ENCODE measurements at places on chromosomes 7 and 10.

DNA sequence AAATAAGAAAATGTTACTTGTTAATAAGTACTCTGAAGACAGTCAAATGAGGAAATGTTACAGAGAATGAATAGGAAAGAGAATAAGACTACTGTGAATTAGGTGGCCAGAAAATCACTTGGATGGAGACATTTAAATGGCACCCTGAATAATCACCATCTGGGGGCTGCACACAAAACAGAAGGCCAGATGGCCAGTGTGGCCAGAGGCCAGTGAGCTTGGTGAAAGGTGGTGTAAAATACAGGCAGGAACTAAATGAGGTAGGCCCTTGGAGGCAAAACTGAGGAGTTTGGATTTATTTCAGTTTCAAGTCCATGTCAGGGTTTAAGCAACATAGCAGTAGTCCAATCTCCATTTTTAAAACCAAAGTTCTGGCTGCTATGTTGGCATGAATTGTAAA lies 126.7 kb downstream of the TSPAN12 start:
- no peak for DNase-seq

- DNase-seq = peak; percentile 48
These were observed 708 bp upstream of the GPR85 start for GRCh38 chr7:113087071-113087998.

DNA sequence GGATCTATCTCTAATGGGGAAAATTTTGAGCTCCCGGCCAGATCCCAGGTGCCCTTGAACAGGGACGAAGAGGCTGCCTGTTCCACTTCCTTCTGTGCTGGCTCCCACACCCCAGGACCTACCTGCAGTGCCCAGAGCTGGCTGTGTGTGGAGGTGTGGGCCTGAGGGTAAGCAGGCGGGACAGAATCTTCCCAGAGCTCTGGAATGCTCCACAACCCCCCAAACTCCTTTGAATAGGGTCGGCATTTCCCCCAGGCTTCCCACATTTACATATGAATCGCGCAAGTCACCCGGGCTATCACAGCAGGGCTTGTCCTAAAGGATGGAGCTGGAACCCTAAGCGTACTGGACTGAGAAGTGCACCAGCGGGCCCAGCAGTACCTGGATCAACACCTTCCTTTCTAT lies 95.9 kb downstream of the DNMBP start:
- DNase-seq = no peak

DNA sequence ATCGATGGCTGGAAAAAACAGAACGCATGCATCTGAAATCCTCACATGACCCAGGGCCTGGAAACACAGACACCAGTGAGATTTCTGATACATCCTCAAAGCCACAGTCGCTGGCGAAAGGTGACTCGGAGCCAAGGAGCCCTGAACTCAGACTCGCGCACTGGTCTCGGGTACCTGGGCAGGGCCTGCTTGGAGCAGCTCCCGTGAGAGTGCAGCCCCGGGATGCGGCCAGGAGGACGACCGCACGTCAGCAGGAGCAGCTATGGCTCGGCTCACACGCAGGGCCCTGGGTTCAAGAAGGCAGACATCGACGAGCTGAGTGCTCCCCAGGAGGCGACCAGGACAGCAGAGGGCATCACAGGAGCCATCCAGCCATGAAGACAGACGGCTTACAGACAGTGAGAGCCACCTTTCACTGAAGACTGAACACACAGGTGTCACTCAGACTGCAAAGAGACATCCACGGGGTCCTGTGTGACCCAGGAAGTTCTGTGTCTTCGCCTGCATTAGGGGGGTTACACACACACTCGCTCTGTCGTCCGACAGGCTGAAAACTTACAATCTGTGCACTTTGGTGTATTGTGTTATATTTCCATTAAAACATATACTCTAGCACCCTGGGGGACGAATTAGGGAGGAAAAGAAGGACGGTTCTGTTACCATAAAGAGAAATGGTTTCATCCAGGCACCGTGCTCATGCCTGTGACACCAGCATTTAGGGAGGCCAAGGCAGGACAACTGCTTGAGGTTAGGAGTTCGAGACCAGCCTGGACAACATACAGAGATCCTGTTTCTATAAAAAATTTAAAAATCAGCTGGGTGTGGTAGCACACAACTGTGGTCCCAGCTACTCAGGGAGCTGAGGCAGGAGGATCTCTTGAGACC lies 227.7 kb downstream of the MAD1L1 start:
- DNase-seq = no peak

DNA sequence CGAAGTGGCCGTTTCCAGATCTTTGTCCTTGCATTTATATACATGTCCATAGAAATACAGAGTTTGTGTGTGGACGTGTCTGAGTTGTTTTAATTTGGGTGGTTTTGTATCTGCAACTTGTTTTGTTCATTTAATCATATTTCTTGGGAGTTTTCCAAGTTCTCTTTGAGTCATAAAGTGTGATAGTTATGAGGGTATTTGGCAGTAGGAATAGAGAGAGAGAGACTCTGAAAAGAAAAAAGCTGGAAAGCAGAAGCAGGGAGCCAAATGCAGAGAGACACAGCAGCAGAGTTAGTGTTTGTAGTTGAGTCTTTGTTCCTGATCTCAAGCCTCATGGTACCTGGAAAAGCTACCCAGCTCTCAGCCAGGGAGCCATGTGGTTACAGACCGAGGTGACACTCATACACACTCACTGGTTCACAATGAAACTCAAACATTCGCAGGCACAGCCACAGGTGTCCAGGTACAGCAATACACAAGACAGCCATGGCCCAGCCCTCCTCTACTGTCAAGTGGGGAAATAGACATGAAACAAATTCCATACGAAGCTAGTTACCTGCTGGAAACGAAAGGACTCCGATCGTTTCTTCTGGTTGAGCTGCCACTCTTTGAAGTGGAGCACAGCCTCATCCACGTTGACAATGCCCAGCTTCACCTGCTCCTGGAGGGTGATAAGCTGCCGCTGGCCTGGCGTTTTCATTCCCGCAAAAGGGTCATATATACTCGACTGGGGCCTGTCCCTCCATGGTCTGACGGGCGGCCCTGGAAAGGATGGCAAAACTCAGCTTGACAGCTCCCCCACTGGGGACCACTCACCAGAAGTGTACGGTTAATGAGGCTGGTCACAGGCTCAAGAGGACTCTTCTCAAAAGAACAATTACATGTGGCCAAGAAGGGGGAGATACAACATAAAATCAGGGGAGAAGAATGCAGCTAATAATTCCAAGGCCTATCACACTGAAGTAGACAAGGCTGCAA lies 33.3 kb upstream of the TM9SF3 start:
- DNase-seq = no peak

- DNase-seq = no peak
These were observed 75.0 kb upstream of the MKX start for GRCh38 chr10:27820637-27821036.

- DNase-seq = no peak
These were observed 76.9 kb downstream of the INSIG1 start for GRCh38 chr7:155374276-155375252.

DNA sequence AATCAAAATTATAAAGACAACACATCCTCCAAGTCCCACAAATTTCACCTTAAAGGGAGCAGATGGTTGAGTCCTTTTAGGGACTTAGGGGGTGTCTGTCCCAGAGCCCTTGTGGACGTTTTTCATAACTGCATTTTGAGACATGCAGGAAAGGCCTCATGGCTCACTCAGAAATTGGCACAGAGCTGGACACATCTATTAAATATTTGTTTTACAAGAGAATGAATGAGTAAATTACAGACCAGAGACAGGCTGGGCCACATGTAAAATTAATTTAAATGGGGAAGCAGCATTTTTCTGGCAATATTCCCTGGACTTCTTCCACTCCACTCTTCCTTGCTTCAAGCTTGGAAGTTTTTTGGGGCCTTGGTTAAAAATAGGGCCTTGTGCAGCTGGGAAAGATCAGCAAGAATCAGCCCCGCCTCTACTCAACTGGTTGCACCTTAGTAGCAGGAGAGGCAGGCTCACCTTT lies 20.0 kb downstream of the LAMB1 start:
- DNase-seq = peak; percentile 35

- DNase-seq = no peak
These were observed 50.0 kb downstream of the PNLIPRP2 start for GRCh38 chr10:116670706-116671105.

DNA sequence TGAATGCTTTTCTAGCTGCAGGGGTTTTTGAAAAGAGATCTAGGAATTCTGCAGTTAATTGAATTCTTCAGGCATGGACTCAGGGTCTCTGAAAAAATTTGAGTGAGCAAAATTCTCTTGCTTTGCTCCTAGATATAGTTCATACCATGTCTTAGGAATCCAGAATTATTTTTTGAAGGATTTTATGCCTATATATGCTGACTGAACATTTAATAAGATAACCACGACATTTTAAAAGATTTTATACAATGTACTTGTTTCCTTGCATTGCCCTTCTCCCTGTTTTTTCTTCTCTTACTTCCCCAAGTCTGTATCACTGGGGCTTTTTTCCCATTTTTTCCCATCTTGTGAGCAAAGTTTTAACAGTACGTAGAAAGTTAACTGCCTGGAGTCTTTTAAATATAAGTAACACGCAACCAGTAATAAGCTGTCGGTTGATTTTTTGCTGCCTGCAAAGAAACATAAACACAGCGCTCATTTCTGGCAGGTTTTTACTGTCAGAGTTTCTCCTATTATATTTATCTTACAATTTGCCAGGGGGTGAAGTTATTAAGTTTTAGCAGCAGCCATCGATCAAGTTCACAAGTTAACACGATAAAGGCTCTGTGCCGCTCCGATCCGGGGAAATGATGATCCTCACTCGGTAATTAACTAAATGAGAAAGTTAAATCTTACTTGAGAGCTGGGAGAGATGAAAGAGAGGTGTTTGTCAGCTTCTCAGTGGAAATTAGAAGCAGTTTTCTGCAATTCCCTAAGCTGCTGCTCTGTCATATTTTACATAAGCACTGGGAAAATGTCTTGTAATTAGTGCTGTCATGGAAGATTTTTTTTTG lies 81.0 kb downstream of the POLL start:
- no peak for DNase-seq

DNA sequence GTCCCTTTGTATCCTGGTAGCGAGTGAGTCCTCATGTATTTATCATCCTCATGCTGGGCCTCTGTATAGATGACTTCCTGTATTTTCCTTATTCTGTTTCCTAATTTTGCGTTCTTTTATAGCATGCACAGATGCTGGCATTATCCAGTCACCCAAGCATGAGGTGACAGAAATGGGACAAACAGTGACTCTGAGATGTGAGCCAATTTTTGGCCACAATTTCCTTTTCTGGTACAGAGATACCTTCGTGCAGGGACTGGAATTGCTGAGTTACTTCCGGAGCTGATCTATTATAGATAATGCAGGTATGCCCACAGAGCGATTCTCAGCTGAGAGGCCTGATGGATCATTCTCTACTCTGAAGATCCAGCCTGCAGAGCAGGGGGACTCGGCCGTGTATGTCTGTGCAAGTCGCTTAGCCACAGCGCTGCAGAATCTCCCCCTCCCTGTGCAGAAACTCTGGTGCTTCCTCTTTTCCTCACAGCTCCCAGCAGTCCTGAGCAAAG lies 183.1 kb upstream of the PRSS58 start:
- no peak for DNase-seq

- peak; percentile 75 for DNase-seq
These were observed 49.1 kb downstream of the GRB10 start for GRCh38 chr7:50733552-50733951.

GRCh38 chr7:158517571-158517970 lies 70.1 kb downstream of the PTPRN2 start:
- no peak for DNase-seq

All from M059J (cell line).